ENCODE measurements at places on chromosomes 5 and 9.

GRCh38 chr5:151700820-151701219 is 14.1 kb upstream of the SPARC start:
- DNase-seq: no peak

GRCh38 chr9:19283072-19283710 is 52.7 kb downstream of the DENND4C start:
- no peak for DNase-seq

DNA sequence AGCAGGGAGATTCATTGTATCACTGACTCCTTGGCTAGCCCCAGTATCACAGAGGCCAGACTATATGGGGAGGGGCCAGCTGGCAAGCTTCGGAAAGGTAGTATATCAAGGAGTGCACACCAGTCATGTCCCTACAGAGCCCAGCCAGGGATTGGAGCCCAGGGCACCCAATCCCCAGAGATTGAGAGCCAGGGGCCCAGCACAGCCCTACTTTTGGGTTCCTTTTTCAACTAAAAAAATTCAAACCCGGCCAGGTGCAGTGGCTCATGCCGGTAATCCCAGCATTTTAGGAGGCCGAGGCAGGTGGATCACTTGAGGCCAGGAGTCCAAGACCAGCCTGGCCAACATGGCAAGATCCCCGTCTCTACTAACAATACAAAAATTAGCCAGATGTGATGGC is 5.4 kb upstream of the MYORG start:
- no peak for DNase-seq

GRCh38 chr9:22237497-22238363 is 208.9 kb upstream of the DMRTA1 start:
- DNase-seq: no peak

DNA sequence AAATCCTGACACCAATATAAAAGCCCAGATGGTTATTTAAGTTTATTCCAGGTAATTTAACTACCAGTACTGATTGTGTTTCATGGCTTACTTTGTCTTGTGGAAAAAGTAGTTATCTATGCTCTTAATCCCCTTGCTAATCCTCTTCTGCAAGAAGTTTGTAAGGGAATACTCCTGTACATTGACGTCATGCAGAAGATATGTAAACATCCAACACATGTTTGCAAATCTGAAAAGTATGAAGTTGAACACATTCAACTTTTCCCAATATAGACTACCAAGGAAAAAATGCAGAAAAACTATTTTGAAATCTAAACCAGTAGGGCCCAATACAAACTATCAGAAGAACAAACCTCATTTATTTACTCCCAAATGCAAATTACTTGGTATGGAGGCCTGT is 56.3 kb upstream of the ELL2 start:
- DNase-seq: no peak

DNA sequence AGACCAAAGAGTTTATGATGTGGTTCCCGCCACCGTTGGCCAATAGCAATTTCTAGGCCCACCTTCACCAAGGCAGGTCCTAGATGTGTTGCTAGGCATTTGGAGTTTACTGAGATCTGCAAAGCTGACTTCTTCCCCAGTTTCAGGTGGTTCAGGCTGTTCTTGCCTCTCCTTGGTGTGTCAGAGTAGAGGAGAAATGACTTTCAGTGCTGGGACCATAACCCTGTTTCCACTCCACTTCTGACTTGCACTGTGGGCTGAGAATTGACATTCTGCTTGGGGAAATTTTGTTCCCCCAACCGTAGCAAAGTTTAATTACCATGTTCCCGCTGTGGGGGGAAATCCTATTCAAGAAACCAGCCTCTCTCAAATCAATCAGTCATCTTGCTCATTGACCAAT is 128.0 kb upstream of the GABRP start:
- no peak for DNase-seq

DNA sequence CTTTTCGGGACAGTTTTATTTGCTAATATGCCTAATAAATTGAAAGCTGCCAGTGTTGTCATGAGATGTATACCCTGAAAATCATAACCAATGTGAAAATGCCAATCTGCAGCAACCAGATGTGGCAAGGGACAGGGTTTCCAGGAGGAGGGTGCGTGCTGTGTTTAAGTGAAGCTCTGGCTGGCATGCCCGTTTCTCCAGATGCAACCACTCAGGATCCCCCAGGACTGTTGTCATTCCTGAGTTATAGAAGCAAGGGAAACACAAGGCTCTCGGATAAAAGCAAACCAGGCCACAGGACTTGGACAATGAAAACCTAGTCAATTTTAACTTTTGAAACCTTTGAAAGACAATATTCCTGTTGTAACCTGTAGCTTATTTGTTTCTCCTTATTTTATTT is 360.2 kb downstream of the SLIT3 start:
- DNase-seq: no peak

- DNase-seq: no peak
Measured at GRCh38 chr9:94937214-94937903, 210.9 kb downstream of the AOPEP start.

DNA sequence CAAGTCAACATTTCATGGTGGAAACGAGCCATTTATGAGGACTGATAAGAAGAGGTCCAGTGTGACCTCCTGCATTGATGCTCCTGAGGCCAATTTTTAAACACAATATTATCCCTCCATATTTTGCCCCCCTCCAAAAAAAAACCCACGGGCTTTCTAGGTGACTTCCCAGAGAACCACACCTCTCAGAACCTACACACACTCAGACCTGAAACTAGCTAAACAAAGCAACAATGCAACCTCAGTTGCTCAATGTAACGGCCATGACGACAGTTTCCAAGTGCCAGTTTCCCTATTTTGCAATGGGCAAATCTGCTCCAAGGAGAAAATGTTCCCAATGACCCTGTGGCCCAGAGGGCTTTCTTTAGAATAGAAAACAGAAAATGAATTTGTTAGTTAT is 3.5 kb downstream of the NRG2 start:
- no peak for DNase-seq

DNA sequence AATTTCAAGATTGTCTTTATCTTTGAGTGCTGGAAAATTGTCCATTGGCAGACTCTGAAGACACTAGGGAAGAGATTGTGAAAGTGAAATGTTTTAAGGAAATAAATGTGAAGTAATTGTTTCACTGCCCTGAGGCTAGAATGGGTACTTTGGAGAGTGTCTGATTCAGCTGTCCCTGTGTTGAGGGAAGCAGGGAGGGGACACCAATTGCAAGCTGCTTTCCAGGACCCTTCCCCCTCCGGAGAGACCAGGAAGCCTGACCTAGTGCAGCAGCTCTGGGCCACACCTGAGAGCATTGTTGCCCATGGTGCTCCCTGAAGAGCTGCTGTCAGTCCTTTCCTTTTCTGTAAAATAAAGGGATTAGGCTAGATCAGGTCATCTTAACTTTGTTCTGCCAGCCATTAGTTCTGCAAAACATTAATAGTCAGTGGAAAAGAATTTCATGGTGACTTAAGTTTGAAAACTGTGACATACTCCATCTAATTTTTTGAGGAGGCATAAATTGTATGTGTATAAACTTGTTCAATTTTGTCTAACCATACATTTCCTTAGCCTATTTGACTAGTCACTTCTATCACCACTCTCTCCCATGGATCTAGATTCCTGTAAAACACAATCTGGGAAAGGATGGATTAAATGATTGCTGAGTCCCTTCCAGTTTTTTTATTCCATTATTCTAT is 18.8 kb downstream of the MAP1B start:
- no peak for DNase-seq

DNA sequence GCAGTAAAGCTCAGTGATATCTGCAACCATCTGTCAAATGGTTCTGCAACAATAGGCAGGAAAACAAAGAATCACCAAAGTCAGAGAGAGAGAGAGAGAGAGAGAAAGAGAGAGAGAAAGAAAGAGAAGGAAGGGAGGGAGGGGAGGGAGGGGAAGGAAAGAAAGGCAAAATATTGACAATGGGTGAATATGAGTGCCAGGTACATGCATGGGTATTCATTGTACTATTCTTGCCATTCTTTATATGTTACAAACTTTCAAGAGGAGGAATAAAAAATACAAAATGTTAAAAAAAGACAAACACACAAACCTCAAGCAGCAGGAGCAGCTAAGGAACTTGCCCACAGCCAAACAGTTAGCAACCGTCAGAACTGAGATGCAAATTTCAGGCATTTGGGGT is 350.8 kb upstream of the RFX3 start:
- no peak for DNase-seq
